ENCODE measurements at places on chromosomes 4 and X.

DNA sequence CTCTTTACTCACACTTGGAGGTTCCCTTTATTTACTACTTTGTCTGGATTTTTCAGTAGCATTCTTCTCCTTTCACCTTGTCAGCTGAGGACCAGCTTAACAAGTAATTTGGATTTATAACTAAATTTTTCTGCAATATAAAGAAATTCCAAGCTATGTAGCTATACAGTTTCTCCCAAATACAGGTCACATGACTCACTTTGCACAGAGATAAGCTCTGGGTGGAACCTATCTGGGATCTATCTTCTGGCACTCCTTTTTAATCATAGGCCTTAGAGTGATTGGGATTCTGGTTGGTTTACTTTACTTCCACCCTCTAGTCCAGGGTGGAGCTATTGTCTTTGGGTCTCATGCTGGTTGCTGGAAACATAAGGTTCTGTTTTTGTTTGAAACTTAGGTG lies 34.9 kb upstream of the STK26 start:
- DNase-seq, result no peak

- no peak for DNase-seq
These were observed 2.7 kb downstream of the ABCD1 start for GRCh38 chrX:153727123-153727931.

- DNase-seq, result no peak
These were observed 122.5 kb upstream of the DDIT4L start for GRCh38 chr4:100312615-100313350.

GRCh38 chr4:42361456-42361855 lies 35.8 kb upstream of the SHISA3 start:
- no peak for DNase-seq

DNA sequence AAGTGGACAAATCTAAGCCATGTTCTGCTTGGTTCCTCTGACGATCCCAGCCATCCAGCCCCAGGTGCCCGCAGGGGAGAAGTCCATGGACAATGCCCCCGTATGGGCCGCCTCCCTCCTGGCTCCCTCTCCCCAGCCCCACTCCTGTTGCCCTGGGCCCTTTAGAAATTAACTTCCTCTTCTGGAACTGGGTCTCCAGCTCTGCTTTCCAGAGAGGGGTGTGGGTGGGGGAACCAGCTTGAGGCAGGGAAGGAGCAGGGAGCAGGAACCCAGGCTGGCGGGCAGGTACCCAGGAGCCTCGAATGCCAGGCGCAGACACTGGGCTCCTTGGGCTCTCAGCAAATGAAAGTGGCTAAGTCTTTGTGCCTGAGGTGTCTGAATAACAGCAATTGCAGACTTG lies 12.7 kb upstream of the ABLIM2 start:
- no peak for DNase-seq

- no peak for DNase-seq
These were observed 76.4 kb upstream of the FSTL5 start for GRCh38 chr4:162239992-162240769.

- peak; percentile 58 for DNase-seq
These were observed 59.3 kb downstream of the MAML3 start for GRCh38 chr4:140094438-140095420.

DNA sequence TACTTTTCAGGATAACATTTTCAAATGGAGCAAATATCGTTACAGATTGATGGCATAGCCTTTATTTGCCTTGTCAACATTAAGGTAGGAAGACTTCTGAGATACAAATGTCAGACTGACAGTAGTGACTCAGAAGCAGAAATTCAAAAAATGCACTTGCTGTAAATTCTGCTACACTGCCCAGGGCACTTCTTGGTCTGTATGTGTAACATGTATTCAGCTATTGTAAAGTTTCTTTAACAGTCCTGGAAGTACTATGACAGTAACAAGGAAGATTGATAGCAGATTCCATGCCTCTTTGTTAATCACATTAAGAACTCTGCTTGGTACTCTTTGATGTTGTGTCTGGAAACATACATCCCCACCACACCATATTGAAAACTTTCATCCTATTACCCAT lies 69.6 kb upstream of the PCDH18 start:
- no peak for DNase-seq

- no peak for DNase-seq
These were observed 73.2 kb upstream of the C1QTNF7 start for GRCh38 chr4:15354371-15355297.

DNA sequence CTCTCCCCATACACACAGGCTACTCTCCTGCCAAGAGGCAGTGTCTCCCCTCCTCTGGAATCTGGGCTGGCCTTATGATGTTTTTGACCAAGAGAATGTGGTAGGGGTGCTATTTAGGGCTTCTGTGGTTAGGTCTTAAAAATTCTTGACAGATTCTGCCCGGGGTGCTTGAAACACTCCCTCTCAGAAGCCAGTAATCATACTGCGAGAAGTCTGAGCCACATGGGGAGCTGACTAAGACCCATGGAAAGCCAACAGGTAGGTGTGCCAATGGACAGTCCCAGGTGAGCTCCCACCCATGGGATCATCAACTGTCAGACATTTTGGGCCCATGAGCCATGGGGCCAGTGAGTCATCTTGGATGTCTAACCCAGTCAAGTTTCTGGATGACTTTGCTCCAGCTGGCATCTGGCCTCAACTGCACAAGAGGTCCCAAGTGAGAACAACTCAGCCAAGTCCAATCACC lies 315.7 kb downstream of the FBXW7 start:
- DNase-seq, result no peak

DNA sequence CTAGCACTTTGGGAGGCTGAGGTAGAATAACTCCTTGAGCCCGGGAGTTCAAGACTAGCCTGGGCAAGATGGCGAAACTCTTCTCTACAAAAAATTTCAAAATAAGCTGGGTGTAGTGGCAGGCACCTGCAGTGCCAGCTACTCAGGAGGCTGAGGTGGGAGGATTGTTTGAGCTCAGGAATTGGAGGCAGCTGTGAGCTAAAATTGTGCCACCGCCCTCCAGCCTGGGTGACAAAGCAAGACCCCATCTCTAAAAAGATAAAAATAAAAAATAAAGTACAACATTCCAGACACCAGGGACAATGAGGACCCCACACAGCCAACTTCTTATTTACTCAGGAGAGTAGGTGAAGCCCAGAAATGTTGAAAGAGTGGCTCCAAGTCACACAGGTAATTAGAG lies 53.0 kb downstream of the APBB2 start:
- DNase-seq, result no peak

GRCh38 chrX:30931920-30932319 lies 42.9 kb upstream of the TAB3 start:
- no peak for DNase-seq

- no peak for DNase-seq
These were observed 21.5 kb upstream of the GATB start for GRCh38 chr4:151782296-151782695.

GRCh38 chrX:51825436-51825835 lies 68.0 kb upstream of the MAGED1 start:
- no peak for DNase-seq

GRCh38 chrX:44669626-44670025 lies 127.0 kb upstream of the FUNDC1 start:
- DNase-seq, result no peak

DNA sequence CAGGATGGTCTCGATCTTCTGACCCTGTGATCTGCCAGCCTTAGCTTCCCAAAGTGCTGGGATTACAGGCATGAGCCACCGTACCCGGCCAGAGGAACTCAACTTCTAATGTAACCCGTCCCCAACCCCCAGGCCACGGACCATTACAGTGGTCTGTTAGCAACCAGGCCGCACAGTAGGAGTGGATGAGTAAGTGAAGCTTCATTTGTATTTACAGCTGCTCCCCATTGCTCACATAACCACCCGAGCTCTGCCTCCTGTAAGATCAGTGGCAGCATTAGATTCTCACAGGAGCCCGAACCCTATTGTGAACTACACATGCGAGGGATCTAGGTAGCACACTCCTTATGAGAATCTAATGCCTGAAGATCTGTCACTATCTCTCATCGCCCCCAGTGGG lies 119.6 kb downstream of the SHROOM3 start:
- DNase-seq, result no peak

- DNase-seq, result no peak
These were observed 1.6 kb upstream of the RBM46 start for GRCh38 chr4:154779362-154779947.

DNA sequence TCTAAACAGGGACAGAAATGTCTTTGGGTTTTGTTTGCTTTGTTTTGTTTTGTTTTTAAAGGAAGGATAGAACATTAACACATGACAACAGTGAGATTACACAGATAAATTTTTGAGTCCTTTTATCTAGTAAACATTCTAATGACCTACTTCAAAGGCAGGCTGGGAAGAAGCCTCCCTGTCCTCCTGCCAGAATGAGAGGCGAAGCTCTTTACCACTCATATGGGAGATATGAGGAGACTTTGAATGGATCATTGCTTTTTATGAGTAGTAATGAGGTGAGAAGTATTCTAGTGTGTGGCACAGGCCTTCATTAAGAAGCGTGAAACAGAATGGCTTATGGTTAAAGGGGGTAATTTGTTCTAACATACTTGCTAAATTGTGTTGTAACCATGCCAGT lies 172.0 kb downstream of the FBXO8 start:
- DNase-seq, result no peak

- DNase-seq, result no peak
These were observed 94.4 kb downstream of the SHROOM4 start for GRCh38 chrX:50719614-50720013.

DNA sequence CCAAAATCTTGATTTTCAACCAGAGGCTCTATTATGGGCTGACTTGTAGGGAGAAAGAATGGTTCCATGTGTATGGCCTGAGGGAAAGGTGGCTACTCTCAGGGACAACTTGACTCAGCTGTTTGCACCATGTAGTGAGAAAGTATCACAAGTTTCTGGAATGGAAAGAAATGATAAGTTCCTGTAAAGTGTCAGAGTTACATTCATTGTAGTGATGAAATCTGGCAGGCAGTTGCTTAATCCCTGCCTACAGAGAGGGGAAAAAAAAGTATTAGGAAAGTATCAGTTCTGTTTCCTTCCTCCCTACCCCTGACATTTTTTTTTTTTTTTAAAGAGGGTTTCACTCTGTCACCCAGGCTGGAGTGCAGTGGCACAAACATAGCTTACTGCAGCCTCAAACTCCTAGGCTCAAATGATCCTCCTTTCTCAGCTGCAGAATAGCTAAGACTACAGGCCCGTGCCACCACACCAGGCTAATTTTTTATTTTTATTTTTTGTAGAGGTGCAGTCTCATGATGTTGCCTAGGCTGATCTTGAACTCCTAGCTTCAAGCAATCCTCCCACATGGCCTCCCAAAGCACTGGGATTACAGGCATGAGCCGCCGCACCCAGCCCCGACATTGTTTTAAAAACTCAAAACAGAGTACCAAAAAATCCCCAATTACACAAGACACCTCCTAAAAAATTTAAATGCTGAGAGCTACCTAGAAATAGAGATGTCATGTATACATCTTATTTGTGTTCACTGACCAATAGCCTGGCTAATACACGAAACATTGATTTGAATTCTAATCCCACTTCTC lies 4.8 kb upstream of the FBXL5 start:
- peak; percentile 14 for DNase-seq

DNA sequence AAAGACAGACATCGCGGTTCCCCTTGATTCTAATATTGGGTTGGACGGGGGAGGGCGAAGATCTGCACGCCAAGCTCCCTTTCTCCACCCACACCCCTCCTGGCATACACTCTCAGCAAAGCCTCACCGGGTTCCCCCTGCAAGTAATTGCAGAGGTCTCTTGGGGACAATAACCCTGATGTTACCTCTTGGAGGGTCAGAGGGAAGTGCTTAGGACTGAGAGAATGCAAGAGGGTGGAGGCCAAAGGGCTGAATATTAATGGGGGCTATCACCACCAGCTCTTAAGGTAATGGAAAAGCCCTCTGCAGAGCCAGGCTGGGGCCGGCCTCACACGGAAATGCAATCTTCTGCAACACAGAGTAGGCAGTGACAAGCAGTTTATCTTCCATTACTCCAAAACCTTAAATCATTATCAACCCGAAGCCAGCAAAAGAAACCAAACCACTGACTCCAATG lies 344.1 kb upstream of the GATB start:
- no peak for DNase-seq

- no peak for DNase-seq
These were observed 1126.9 kb downstream of the STPG2 start for GRCh38 chr4:97016186-97016907.

GRCh38 chr4:137664046-137664387 lies 131.7 kb upstream of the PCDH18 start:
- DNase-seq, result no peak

DNA sequence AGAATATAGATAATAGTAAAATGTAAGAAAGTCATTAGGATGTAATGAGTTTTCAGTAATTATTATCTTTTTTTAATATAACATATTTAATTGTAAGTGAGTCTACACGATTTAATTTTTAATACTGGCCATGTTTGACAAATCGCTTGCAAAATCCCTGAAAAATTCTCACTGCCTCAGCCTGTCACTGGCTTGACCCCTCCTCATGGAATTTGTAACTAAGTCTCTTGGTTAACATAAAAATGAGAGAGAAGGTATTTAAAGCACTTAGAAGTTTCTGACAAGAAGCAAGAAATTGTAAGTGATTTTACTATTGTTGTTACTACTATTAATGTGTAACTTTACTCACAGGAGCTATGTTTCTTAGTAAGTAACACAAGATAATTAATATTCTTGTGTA lies 237.9 kb upstream of the GK2 start:
- no peak for DNase-seq

- no peak for DNase-seq
These were observed 3.3 kb downstream of the SHROOM2 start for GRCh38 chrX:9789555-9789954.
